ENCODE measurements at places on chromosomes 11 and 22. TPM values are rescaled to one million over a fixed set of nuclear protein-coding genes. Genes with fewer than 3 reads are reported as not detected.

Gene BRD1
- total RNA-seq: 30.9 TPM

Gene CSF2RB
- not detected for total RNA-seq

Gene CD248
- not detected for total RNA-seq

Gene RBMXL2
- not detected for total RNA-seq

DNA sequence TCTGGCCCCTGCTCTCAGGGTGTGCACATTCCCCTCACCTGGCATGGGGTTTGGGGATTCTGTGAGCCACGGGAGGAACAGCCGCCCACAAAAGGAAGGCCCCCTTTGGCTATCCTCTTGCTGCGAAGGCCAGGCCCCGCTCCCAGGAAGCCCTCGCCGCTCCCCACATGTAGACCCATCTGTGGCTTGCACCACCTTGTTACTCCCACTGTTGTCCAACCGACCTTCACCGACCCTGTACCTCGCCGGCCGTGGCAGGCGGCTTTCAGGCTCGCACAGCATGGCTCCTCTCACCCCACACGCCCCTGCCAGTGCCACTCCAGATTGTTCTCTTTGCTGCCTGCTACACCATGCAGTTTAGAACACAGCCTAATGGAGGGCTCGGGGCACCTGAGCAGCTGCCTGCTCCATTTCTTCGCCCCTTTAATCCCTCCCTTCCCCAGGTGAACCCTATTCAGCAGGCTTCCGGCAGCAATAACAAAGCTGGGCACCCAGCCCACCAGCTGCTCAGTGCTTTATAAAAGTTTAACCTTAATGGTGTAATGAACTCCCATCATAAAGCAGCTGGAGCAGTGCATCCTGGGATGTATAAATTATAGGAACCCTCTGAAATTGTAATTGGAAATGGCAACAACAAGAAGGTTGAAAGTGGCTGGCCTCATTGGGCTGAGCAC, 10.7 kb downstream of the DAGLA start:
- H3K27me3 ChIP-seq: no peaks in the 10 kb centered on the region
- H3K36me3 ChIP-seq: no peaks in the 10 kb centered on the region
- H3K4me1 ChIP-seq: peaks cover 25% of the 10 kb centered on the region

DNA sequence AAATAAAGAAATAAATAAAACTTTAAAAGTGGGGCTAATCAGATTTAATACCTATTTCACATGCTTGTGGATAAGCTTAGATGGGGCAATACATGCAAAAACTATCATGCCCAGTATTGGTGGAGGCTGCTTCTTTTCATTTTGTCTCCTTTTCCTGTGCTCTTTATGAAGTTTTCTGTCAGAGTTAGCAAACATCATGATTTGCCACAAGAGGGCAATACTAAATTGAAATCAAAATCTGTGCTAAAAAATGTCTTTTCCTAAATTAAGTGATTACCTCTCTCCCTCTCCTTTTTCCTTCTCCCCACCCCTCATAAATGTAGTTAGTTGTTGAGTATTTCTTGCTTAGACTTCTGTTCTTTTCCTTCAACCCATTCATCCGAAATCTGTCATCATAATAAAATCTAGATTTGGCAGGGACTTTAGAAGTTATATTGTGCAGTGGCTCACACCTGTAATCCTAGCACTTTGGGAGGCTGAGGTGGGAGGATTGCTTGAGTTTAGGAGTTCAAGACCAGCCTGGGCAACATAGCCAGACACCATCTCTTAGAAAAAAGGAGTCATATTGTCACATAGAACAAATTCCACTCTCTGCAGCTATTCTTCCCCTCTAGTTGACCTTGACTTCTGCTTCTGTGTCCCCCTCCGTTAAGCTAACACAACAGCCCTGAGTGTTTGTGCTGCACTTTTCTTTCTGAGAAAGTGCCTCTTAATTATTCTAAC, 4.7 kb upstream of the ARHGAP42 start:
- no peak overlapping the region for H3K27ac ChIP-seq
- no peaks in the 10 kb centered on the region for H3K36me3 ChIP-seq
- H3K4me1 ChIP-seq: peaks cover 34% of the 10 kb centered on the region
- no peak overlapping the region for H3K4me3 ChIP-seq

DNA sequence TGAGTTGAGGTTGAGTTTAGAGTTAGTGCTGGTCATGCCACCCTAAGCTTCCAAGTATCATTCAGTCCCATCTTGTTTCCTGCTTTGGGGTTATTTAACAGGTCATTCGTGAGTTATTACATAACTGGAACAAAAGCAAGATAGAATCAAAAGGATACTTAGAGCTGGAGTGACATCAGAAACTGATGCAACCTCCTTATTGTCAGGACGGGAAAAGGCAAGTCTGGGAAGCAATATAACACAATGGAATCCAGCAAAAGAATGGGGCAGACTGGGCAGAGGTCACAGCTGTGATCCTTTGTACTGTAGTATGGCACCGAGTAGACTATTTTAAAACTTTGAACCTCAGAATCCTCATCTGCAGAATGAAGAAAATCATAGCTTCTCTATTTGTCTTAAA, 4.4 kb upstream of the PRSS23 start:
- H3K36me3 ChIP-seq: no peaks in the 10 kb centered on the region
- peak overlapping the region; percentile 34 for H3K27ac ChIP-seq
- H3K27me3 ChIP-seq: no peaks in the 10 kb centered on the region

DNA sequence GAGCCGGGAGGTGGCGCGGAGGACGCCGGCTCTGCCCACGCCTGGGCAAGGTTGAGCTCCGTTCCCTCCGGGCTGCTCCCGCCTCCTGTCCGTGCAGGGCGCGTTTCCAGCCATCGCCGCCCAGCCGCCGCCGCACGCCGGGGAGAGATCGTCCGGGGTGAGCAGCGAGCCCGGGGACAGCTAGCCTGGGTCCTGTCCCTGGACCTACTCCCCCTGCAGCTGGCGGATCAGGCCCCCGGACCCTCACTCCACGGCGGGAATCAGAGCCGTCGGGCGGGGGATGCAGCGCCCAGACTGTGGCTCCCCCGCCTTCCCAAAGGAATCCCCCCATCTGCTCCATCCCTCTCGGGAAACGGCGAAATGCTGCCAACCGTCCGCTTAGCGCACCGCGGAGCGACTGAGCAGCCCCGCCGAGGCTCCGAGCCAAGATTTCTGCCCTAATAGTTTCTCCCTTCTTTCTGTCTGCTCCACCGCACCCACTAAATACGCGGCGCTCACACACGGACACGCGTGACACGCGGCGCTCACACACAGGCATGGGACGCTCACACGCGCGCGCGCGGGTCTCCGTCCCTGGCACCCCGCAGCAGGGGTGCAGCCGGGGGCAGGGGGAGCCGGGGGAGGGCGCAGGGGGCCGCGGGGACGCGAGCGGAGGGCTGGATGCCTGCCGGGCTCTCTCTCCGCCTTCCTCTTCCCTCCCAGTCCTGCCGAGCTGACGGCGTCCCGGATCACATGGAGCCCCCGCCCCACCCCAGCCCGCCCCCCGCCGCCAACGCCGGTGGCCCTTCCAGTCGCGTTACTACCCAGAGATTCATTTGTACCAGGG, at the start of gene KCNJ5:
TSS of gene KCNJ5 (plus strand) at position 814 of the 826 bp plus-strand sequence. CDS start 19,918 bp downstream, outside the sequence.
- no peak within 1 kb of the TSS for H3K27ac ChIP-seq
- no peaks in the 10 kb centered on the region for H3K36me3 ChIP-seq
- no peak for DNase-seq
- H3K4me1 ChIP-seq: no peaks in the 10 kb centered on the region
- H3K27me3 ChIP-seq: peaks cover 19% of the 10 kb centered on the region

DNA sequence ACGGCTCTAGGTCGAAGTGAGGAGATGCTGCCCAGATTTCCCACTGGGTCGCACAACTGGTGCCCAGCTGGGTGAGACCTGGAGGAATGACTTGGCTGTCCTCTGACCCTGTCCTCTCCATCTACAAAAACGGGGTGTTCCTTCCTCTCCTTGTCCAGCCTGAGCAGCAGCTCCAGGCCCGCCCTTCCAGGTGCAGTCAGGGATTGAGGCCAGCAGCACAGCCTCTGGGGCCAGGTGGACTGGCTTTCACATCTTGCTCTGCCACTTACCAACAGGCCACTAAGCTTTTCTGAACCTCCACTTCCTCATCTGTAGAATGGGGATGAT, 91.7 kb upstream of the LMO1 start:
- H3K27me3 ChIP-seq: no peaks in the 10 kb centered on the region
- H3K27ac ChIP-seq: no peak overlapping the region
- DNase-seq: no peak
- no peaks in the 10 kb centered on the region for H3K36me3 ChIP-seq
- H3K4me3 ChIP-seq: no peak overlapping the region
- H3K4me1 ChIP-seq: peaks cover 15% of the 10 kb centered on the region

DNA sequence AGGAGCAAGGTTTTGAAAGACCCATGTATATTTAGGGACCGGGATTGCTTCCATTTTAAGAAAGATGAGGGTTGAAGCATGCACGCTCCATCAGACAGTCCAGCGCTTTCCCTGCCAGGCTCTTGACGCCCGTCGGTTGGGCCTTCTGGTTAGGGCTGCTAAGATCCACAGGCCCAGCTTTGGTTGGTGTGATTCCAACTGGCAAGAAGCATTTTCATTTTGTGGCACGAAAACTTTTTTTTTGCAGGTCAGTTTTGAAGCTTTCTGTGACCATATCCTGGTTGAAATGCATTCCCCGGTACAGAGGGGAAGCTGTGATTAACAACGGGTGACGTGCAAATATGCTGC, 34.3 kb upstream of the MPPED1 start:
- H3K27ac ChIP-seq: no peak overlapping the region
- peaks cover 94% of the 10 kb centered on the region for H3K27me3 ChIP-seq
- H3K4me1 ChIP-seq: no peaks in the 10 kb centered on the region
- no peak overlapping the region for H3K4me3 ChIP-seq

DNA sequence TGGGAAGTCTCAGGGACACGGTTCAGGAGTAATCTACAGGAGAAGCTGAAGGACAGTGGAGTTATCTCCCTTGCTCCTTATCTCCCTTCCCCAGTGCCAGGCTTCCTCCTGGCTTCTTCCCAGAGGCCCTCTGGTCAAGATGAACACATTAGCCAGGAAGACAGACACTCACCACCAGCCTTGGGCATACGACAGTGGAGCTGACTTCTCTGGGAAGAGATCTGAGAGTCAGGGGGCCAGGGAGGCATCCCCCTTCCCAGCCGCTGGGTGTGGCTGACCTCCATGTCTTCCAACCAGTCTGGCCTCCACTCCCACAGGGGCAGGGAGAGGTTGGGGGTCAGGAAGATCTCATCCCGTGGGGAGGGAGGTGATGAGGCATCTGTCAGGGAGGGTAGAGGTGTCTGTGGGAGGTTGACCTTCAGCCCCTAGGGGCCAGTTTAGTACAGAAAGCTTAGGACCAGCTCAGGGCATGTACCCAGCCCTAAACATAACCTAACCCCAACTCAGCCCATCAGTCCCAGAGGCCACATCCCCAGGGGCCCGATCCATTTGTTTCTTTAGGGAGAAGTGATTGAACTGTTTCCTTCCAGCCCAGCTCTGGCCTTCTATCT, 12.7 kb downstream of the ROBO4 start:
- H3K27me3 ChIP-seq: peaks cover 38% of the 10 kb centered on the region
- H3K36me3 ChIP-seq: no peaks in the 10 kb centered on the region
- no peaks in the 10 kb centered on the region for H3K4me1 ChIP-seq
- no peak for DNase-seq

DNA sequence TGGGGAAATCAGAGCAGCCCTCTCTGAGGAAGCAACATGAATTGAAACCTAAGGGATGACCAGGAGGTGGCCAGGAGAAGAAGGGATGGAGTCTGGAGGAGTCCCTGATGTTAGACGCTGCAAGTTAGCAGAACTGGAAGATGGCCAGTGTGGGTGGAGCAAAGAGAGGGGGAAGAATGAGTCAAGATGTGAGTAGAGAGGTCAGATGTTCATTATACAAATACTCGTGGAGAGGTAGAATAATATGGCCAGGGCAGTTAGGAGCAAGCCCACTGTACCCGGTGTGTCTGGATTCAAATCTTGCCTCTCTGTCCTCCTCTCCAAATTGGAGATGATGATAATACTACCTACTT, 242.0 kb downstream of the TENM4 start:
- H3K4me3 ChIP-seq: no peak overlapping the region
- no peaks in the 10 kb centered on the region for H3K4me1 ChIP-seq
- no peaks in the 10 kb centered on the region for H3K36me3 ChIP-seq
- peaks cover 34% of the 10 kb centered on the region for H3K27me3 ChIP-seq
- DNase-seq: no peak
- H3K27ac ChIP-seq: no peak overlapping the region

DNA sequence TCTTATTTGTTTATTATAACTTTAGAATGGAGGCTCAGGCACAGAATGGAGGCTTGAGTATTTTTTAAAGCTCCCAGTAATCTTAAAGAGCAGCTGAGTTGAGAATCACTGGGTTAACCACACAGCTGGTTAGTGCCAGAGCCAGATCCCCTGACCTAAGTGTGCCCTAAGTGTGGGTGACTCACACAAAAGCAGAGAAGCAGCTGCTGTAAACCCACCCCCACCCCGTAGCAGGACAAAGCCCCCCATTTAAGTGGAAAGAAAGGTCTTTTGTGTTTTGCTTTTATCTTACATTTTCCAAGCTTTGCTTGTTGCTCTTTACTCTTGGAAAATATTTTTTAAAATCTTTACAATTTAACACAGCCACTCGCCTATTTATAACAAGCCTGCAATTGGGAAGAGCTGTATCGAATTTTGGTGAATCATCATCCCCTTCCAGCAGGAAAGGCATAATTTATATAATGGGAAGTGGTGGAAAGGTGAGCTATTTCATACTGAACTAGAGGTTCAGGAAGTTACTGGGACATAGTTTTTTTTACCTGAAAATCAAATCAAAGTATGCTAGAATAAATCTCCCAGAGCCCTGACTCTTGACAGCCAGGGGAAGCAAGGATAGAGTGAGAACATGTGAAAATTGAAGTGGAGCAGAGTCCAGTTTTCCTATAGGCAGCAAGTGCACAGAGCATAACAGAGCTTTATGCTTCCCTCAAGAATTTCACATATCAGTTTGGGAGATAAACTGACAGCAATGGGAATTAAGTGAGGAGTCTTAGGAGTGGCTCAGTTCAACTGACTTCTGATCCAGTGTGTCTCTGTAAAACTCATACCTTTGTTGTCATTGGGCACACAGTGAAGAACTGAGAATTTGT, 405.7 kb downstream of the AASDHPPT start:
- H3K27ac ChIP-seq: peak overlapping the region; percentile 91
- H3K4me1 ChIP-seq: peaks cover 44% of the 10 kb centered on the region
- H3K36me3 ChIP-seq: no peaks in the 10 kb centered on the region
- no peaks in the 10 kb centered on the region for H3K27me3 ChIP-seq
- peak; percentile 91 for DNase-seq
- peak overlapping the region; percentile 50 for H3K4me3 ChIP-seq

DNA sequence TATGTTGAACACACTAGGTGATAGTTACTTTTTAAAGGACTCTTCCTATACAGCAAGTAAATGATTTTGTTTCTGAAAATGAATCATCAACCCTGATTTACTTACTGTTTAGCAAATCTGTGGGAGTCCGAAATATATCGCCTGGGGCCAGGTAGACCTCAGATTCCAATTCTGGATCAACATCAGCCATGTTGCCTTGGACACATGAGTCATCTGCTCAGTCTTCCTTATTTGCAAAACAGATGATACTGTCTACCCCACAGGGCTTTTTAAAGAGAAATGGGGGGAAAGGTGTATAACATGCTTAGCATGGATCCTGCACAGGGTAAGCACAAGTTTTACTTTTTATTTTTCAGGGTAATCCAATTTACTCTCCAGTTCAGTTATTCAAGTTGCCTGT, 324.2 kb downstream of the TENM4 start:
- no peak for DNase-seq
- no peaks in the 10 kb centered on the region for H3K4me1 ChIP-seq
- no peak overlapping the region for H3K4me3 ChIP-seq
- no peaks in the 10 kb centered on the region for H3K36me3 ChIP-seq
- H3K27ac ChIP-seq: no peak overlapping the region
- peaks cover 6% of the 10 kb centered on the region for H3K27me3 ChIP-seq
